ENCODE measurements at places on chromosomes 11 and 22.

- DNase-seq, result peak; percentile 53
These were observed 107.5 kb upstream of the SESN3 start for GRCh38 chr11:95338430-95338991.

DNA sequence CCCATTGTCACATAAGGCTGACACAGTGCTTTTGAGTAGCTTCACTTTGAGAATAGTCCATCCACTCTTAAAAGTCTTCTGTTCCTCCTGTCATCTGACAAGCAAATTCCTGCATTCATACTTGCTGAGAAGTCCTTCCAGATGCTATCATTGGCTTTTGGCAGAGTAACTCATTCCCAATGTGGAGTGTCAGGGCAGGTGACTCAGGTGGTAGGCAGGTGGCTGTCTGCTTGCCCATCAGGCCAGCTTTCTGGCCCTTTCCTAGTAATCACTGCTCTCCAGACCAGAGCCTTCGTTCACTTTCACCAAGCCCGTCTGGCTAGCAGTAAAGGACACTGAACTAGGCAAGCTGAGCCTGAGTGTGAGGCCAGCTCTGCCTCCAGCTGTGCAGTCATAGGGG lies 162.5 kb upstream of the CCDC90B start:
- no peak for DNase-seq

GRCh38 chr11:37817727-37818270 lies 1219.8 kb upstream of the RAG2 start:
- no peak for DNase-seq

DNA sequence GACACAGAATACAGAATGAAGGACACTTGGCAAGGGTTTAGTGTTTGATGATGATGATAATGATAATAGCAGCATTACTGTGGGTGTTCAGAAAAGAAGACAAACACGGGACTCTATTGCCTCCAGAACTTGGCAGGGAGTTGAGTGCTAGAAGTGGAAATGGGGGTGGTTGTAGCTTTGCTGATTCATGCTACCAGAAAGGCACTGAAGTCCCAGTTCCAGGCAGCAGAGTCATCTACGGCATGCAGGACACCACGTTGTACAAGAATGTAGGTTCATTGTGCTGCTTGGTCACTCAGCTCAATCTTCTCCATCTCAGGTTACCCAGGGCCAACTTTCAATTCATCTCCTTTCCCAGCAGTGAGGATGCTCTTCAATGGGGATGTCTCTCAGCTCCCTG lies 115.7 kb downstream of the NTM start:
- no peak for DNase-seq

- DNase-seq, result no peak
These were observed 76.6 kb upstream of the UCP3 start for GRCh38 chr11:74085542-74085892.

- DNase-seq, result no peak
These were observed 105.2 kb downstream of the PDHX start for GRCh38 chr11:35021589-35021988.

- DNase-seq, result no peak
These were observed 19.2 kb upstream of the TUB start for GRCh38 chr11:8061555-8062428.

DNA sequence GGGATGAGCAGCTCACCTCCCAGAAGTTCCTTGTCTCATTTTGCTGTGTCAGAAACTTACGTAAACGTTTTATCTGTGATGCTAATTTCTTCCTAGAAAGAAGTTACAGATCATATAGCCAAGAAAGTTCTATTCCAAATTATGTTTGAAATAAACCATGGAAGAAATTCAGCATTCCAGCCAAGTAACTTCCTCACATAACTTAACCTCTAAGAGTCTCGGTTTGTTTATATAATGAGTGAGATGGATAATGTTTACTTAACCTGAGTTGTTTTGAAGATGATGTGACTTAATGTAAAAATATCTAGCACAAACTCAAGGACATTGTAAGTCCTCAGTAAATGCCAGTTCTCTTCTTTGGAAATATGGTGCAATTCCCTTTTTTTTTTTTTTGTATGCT lies 8.9 kb upstream of the MUC15 start:
- no peak for DNase-seq

DNA sequence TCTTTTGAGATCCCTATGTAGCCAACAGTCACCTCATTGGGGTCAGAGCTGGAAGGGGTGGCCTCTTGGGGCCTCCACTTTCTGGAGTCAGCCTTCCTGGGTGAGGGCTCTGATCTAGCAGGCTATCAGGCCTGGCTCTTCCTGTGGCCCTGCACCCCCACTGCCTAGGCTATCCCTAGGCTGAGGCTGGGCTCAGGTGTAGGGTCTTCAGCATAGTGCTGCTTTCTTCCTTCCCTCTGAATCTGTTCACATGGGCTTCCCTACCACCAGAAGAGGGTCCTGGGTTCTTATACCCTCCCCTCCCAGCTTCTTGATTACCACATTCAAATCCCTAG lies 456 bp upstream of the SPI1 start:
- no peak for DNase-seq

DNA sequence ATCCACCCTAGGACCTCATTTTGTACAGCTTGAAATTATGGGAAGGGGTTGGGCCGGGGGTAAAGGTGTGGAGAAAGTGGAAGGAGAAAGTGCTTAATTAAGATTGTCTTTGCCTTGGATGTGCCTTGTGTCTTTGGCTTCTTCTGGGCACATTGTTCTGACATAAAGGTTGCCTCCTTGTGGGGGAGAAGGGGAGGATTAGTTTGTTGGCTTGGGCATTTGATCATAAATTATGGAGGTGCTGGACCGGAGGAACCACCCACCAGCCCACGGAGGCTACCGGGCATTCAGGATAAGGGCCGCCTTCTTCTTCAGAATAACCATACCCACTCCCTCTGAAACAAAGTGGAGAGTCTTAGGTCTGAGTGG lies 1.3 kb downstream of the PAFAH1B2 start:
- DNase-seq, result no peak

- no peak for DNase-seq
These were observed 82.0 kb upstream of the OR5AK2 start for GRCh38 chr11:56906683-56907148.

GRCh38 chr11:14852571-14853177 lies 39.4 kb downstream of the CYP2R1 start:
- DNase-seq, result no peak

DNA sequence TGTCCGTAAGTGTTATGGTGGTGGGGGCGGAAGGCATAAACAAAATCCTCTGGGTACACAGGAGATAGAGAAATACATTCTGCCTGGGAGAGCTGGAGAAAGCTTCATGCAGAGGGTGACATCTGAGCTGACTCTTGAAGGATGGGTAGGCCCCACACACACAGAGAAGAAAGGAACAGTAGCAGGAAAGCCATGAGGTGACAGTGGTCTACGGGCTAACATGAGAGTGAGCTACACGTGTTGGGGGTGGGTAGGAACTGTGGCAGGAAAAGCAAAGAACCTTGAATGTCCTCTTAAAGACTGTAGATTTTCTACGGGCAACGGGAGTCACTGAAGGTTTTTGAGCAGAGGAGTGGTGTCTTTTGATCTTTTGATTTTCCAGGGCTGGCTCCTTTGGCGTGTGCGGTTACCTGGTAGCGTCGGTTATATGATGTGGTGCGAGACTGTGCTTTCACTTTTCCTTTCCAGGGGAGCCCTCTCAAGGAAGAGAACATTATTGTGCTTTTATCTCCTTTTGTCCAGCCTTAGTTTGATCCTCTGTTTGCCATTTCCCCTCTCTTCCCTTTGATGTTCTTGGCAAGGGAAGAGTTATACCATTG lies 39.7 kb downstream of the ADAMTS8 start:
- DNase-seq, result no peak

DNA sequence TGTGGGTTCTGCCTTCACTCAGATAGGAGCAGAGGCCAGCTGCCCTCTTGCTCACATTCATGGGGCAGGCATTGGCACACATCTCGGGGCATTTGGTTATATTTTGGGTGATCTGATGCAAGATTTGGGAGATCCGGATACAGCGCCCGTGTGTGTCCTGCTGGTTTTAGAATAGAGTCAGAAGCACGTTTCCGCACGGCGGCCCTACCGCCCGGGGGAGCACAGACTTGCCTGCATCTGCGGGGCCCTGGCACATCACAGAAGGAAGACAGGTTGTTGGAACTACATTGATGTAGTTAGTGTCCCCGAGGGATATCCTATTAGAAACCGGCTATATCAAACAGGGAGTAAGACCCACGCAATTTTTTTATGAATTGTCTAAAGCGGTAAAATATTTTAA lies 982.8 kb downstream of the NTM start:
- no peak for DNase-seq

DNA sequence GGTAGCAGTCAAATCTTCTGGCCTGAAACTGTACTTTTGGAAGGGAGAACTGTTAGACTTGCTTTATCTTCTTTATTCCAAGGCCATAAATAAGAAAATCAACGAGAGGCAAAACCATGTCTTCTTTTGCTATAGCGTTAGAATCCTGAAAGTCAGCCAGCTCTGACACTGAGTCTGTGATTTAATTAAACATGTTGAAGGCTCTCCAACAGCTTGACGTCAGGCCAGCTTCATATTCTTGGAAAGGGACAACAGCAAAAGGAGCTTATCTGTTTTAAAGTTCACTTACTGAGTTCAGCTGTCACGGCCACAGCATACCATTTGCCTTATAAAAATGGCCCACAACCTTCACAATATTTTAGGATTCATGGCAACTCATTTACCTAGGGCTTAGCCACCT lies 131.0 kb upstream of the LDLRAD3 start:
- no peak for DNase-seq

- DNase-seq, result no peak
These were observed 3.0 kb downstream of the AQP11 start for GRCh38 chr11:77592727-77593126.

- DNase-seq, result no peak
These were observed 6.8 kb upstream of the SUN2 start for GRCh38 chr22:38762551-38762983.

DNA sequence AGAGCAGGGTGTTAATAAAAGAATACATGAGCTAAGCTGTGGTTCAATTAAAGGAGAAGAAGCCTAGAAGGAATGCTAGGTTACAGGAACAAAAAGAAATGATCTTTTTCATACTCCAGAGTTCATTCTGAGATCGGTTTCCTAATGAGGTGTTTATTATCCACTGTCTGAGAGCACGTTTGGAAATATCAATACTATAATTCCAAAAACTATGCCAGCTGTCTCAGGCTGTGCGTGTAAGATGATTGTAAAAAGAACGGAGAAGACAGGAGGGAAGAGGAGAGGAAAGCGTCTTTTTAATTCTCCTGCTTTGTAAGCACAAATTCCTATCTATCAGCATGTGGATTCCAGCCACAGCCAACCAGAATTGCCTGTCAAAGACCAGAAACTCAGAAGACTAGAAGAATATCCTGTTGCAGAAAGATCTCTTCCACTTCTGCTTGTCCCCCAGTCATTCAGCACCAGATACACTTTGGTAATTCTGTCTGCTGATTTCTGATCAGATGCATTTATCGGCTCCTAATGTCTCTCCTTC lies 25.7 kb downstream of the APOL5 start:
- no peak for DNase-seq

- no peak for DNase-seq
These were observed 382.6 kb downstream of the DYNC2H1 start for GRCh38 chr11:103491777-103492176.

DNA sequence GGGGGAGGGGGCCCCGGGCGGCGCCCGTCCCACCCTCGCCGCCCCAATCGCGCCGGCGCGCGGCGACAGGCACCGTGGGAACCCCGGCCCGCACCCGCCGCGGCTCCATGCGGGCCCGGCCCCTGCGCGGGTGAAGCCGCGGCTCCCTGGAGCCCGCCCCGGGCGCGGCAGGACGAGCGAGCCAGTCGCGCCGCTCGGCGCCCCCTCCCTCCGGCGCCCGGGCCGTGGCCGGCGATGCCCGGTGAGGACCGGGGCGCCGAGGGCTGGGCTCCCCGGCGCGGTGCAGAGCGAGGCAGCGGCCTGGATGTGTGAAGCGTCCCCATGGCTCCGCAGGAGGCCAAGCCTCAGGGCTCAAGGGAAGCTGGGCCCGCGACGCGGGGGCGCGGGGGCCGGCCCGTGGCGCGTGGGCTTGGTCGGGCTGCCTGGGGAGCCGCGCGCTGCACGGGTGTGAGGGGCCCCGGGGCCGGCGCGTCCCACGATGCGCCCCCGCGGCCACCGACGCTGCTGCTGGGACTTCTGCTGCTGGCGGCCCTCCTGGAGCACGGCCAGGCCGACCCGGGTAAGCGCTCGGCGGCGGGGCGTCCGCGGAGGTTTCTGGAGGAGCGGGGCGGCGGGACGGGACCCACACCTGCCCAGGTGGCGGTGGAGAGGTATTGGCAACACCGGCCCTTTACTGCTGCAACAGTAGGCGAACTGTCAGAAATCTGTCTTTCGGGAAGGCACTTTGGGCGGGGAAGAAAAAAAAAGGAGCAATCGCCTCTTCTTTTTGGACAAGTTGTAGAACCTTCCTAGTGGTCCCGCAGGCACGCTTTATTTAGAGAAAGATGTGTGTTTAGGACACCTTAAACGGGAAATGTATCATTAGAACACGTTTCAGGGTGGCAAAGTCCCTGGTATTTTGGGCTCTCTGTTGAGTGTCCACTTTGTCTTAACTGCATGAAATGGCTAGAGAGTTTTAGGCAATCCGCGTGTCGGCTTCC lies 119.4 kb downstream of the HIPK3 start:
- DNase-seq, result no peak
